Stimulated activated CD4-positive, alpha-beta T cell treated with anti-CD3 and anti-CD28 coated beads, Interleukin-4, amount 100 ng/mL, for 24 hours (primary cell): ENCODE measurements at places on chromosomes 5 and 9.

DNA sequence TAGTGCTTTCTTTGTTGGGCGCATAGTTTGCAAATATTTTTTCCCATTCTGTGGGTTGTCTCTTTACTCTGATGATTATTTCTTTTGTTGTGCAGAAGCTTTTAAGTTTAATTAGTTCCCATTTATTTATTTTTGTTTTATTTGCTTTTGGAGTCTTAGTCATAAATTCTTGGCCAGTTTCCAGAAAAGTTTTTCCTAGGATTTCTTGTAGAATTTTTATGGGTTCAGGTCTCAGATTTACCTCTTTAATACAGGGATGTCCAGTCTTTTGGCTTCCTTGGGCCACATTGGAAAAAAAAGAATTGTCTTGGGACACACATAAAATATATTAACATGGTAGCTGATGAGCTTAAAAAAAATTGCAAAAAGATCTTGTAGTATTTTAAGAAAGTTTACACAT is 122.0 kb downstream of the WDR70 start:
- no peak for DNase-seq

- DNase-seq, result no peak
Observed at GRCh38 chr5:79613549-79613948, 1.3 kb downstream of the TENT2 start.

GRCh38 chr5:75551471-75551870 is 39.8 kb downstream of the POLK start:
- no peak for DNase-seq

- DNase-seq, result no peak
Observed at GRCh38 chr9:125049212-125050049, 93.9 kb downstream of the SCAI start.

DNA sequence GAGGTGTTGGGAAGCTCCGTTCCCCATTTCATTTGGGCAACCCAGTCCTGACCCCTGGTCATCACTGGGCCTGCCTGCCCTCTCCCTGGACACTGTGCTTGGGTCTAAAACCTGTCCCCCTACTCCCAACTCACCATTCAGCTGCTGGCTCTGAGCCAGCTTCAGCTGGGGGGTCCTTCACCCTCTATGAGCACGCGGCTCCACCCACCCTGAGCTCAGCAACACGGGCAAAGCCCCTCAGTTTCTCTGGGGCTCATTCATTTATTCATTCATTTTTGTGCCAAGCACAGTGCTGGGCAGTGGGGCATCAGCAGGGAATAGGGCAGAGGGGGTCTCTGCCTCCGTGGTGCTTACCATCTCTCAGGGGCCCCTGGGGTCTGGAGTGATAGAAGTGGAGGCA is 199.8 kb upstream of the MVB12B start:
- no peak for DNase-seq

DNA sequence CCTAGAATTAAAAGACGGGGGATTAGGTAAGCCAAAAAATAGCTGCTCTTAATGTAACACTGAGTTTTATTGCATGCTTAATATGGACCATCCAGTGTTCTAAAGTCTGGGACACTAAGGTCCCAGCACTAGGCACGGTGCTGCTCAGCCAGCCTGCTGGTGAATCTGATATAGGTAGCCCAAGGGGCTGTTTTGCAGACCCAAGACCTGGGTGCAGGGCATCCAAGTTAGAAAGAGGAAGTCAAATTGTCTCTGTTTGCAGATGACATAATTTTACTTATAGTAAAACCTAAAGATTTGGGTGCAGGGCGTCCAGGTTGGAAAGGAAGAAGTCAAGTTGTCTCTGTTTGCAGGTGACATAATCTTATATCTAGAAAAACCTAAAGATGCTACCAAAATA is 17.8 kb downstream of the IFNA5 start:
- DNase-seq, result no peak

DNA sequence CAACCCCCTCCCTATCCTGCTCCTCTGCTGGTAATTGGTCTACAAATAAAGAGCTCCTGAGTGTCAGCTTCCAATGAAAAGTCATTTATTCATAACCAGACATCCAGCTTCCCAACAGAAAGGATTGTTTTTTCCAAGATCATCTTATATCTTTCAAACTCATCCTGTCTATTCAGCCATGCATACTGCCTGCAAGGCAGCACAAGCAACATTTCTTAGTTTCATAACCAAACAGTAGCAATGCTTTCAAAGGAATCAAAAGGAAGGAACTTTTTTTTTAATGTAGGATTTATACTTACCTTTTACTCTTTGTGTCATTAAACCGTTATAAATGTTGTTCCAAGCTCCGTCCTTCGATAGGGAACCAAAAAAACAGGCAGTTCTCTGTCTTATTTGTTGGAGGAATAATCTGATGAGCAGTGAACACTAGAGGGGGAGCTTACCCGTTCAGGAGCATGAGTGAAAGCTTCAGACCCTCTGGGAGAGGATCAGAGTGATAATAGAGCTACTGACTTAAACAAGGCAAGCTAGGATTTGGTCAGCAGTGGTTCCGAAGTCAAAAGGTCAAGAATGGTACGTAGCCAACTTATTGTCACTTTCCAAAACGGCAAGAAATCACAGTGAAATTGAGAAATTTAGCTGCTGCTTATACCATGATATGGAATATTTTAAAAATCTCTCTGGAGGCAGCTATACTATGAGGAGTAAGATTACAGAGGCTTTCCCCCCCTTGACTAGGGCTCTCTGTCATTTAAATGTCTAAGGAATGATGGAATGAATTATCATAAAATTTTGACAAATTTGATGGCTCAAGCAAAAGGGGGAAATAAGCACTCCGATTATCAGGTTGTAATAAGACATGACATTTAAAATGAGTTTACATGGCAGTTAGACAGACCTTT is 892.9 kb downstream of the NR2F1-AS1 start:
- no peak for DNase-seq

DNA sequence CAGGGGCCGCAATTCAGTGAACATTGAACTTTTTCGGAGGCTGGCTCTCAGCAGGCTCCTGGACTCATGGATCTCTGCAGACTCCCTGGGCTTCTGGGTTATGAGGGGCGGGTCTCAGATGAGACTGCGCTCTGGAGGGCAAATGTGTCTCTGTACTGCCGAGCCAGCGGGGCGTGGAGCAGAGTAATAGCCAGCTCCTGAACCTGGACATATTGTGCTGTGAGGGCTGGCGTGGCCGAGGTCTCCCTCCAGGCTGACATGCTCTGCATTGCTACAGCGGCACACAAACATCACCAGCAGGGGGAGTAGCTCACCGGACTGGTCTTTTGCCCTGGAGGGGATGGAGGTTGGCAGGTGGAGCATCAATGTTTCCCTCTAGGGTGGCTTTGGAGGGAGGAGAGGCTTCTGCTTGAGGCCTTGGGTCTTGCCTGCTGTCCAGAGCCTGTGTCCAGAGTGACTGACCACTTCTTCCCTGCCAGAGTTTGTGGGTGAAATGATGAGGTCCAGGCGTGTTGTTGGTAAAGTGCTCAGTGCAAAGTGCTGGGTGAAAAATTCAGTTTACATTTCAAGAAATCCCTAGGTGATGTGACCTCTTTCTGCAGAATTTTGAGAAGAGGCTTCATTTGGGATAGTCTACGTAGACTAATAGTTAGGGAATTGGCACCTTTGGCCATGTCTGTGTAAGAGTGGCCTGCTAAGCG is 10.9 kb upstream of the GADD45G start:
- peak; percentile 75 for DNase-seq

GRCh38 chr5:7878381-7878873 is 9.5 kb downstream of the MTRR start:
- no peak for DNase-seq

DNA sequence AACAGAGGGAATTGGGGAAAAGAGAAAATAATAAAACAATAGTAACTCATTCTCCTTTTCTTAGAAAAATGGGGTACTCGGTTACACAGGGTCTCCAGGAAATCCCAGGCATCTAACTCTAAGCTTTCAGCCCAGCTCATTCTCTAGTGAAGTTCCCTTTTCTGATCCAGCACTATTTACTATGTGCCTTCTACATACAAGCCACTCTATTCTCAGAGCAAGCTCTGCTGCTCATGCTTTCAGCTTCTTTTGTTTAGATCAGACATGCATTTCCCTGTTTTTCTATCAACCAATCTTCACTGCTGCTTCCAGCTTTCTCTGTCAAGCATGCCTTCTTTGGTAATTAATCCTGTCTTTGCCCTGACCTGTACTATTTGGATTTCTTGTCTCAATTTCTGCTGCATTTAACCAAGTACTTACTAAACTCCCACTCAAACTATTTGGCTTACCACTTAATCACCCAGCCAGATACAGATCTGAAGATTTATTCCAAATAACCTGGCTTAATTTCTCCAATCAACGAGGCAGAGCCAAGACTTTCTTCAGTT is 25.3 kb downstream of the OSMR start:
- DNase-seq, result no peak

- no peak for DNase-seq
Observed at GRCh38 chr9:104635456-104635855, 17.5 kb upstream of the OR13C9 start.

DNA sequence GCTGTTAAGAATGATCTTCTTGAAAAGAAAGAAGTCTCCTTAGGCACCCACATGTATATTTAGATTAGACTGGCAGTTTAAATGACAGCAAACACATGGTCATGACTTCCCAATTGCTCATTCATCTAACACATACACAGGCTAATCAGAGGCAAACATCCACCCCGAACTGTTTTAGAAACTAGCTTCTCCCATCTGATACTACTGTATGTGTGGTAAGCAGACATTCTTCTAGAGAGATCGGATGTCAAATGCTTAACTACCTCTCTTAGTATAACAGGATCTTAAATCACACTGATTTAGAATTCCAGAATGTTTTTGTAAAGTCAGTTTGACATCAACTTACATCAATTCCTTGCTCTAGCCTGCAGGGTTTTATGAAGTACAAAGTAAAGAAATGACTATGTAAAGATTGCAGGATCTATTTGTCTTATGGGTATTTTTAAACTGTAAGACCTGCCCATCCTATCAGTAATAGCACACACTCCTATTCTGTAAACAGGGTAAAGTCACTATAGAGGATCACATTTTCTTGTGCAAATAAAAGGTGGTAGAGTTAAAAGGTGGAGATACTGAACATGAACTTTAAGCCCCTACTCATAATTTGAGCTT is 239.7 kb downstream of the MLLT3 start:
- no peak for DNase-seq

GRCh38 chr5:178424810-178425177 is 165.4 kb downstream of the COL23A1 start:
- no peak for DNase-seq

DNA sequence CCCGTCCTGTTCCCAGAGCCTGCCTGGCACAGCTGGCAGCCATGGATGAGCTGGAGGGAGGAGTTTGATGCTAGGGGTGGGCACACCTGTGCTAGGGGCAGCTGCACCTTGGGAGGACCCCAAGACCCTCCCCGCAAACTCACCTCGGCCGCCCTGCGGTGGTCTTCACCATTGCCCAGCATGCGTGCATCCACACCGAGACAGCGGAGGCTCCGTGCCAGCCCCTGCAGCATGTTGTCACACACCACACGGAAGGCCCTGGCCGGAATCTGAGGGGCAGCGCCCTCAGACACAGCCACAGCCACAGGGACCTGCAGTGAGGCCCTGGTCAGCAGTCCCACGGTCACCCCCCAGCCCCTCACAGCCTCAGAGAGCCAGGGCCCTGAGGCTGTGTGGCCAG is 45.9 kb upstream of the NRARP start:
- no peak for DNase-seq

DNA sequence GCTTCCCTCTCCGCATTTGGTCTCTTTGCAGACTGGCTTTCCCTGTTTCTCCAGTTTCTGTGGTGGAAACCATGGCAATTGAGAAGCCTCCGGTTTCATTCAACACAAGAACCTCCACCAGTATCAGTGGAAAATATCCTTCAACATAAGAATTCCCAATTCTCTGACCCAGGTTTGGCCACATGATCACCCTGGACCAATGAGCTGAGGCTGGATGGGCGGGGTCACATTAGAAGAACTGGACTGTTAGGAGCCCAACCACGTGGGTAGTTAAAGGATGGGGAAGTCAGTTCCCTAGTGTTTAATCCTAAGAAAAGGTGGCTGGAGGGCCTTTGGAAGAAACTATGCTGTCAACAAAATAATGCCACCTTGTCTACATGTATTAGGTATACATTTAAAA is 336.3 kb downstream of the DMRT2 start:
- no peak for DNase-seq

- DNase-seq, result no peak
Observed at GRCh38 chr5:8481007-8481406, 612.1 kb downstream of the MTRR start.

GRCh38 chr9:116156621-116157314 is 3.2 kb downstream of the PAPPA start:
- no peak for DNase-seq

GRCh38 chr5:132714456-132715307 is 22.7 kb downstream of the KIF3A start:
- DNase-seq, result no peak

GRCh38 chr5:66224773-66225553 is 80.9 kb downstream of the SREK1 start:
- no peak for DNase-seq

DNA sequence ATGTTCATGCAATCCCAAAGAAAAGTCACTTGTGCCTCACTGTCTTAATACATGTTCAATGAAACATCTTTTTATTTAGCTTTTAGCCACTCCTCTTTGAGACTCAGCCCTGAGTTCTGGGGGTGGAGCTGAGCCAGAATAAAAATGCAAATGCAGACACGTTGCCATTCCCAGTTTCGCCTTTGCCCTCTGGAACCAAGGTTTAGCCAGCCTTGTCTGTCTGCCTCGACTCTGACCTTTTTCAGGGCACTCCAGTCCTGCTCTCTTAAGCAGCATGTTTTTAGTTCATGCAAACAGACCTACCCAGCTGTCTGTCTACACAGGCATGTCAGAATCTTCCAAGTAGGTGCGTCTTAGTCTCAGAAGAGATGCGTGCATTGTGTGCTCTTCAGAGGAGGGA is 82.2 kb upstream of the RANBP3L start:
- DNase-seq, result no peak
